Effector memory CD8-positive, alpha-beta T cell (primary cell): ENCODE measurements at places on chromosomes 3 and 15.

DNA sequence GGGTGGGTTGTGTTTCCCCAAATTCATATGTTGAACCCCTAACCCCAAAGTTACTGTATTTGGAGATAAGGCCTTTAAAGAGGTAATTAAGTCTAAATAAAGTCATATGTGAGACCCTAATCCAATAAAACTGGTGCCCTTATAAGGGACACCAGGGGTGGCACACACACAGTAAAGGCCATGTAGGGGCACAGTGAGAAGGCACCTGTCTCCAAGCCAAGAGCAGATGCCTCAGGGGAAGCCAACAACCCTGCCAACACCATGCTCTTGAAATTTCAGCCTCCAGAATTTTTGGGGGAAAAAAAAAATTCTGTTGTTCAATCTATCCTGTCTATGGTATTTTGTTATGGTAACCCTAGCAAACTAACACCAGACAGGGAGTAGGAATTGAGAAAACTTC is 1.5 kb upstream of the GMNC start:
- no peak for DNase-seq

- DNase-seq = no peak
These were observed 166.6 kb downstream of the BBX start for GRCh38 chr3:107689355-107689754.

DNA sequence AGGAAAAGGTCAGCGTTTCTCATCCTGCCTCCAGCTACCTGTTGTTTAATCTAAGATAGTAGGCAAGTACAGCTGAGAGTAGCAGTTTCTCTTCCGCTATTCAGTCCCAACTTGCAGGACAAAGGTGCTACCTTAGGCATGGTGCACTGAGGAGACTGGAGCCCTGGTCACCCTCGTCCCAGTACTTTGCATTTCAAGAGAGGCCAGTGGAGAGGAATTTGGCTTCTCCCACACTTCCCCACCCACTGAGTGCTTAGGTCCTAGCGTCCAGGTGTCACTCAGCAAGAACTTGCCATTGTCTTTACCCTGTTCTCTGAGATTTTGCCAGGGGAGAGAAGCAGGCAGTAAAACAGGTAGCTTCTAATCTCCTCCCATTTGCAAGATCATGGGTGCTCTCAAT is 12.5 kb upstream of the RPN1 start:
- DNase-seq = no peak

- no peak for DNase-seq
These were observed 82.1 kb downstream of the EEFSEC start for GRCh38 chr3:128235207-128235926.

- no peak for DNase-seq
These were observed 14.2 kb upstream of the ULK3 start for GRCh38 chr15:74857082-74857655.

DNA sequence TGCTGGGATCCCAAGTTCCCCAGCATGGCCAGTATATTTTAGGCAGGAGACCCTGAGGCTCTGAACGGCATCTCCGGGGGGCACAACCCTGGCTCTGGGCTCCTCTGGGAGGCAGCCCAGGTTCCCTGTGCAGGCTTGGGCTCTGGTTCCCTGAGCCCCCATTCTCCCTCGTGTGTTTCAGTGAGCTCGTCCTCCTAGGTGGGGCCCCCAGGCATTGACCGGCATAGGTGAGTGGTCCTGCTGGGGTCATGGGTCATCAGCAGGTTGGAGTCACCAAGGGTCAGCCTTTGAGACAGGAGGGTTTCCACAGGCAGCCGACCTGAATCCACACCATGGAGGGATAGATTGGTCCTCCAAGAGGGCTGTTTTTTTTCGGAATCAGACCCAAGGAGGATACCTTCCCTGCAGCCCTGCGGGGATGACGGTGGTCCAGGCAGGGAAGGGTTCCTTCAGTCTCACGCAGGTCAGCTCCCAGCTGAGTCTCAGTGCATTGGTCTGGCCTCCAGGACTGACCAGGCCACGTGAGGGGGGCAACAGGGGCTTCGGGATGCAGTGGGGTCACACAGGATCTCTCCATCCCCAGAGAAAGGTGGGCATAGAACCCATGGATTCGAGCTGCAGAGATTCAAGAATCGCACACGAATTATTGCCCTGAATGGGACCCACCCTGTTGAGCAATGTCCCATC is 226.0 kb downstream of the SNRPN start:
- DNase-seq = no peak

DNA sequence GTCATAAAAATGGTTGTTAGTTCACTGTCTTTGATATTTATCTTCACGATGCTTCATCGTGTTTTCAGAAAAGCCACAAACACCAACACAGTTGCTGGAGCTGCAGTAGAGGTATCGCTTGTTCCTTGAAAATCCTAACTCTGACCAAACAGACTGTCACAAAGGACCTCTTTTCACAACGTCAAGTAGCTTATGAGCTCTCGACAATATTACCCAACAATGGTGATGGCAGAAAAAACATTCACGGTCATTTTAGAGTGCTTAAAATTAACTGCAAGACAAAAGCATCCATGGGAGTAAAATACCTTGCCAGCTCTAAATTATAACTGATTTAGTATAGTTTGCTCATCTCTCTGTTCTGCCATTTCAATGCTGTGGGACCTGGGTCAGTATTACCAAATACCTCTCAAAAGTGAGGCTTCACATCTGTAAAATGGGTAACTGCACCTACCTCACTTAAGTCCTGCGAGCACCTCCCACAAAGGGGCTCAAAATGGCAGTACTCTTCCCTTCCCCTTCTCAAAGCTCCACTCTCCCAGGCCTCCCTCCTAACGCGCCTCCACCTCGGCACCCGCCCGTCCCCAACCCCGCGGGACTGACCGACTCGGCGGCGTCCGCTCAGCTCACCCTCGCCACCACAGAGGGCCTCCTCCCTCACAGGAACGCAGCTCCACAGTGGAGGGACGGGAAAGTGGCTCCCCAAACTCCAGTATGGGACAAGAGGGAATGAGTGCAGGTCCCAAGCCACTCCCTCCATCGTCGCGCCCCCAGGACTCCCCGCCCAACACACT is 546 bp downstream of the TRIM59 start:
- DNase-seq = peak; percentile 15

GRCh38 chr3:179801263-179801662 is 148.4 kb downstream of the USP13 start:
- DNase-seq = no peak

DNA sequence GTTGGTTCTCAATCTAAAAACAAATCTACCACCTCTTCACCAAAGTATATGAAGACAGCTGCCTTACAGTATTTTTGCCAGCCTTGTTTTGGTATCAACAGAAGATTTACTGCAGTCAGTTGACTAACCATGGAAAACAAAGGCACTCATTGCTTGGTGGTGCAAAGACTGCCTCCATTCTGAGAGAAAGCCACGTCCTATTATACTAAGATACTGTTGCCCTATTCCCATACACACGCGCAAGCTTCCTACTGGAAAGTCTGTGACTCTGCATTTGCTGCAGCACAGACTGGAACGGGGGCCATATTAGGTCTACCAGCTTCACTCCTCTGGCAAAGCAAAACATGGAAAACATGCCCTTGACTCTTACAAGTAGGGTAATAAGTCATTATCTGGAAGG is 18.0 kb downstream of the MTMR10 start:
- no peak for DNase-seq

GRCh38 chr15:88262064-88262463 is 5.5 kb upstream of the NTRK3 start:
- no peak for DNase-seq

DNA sequence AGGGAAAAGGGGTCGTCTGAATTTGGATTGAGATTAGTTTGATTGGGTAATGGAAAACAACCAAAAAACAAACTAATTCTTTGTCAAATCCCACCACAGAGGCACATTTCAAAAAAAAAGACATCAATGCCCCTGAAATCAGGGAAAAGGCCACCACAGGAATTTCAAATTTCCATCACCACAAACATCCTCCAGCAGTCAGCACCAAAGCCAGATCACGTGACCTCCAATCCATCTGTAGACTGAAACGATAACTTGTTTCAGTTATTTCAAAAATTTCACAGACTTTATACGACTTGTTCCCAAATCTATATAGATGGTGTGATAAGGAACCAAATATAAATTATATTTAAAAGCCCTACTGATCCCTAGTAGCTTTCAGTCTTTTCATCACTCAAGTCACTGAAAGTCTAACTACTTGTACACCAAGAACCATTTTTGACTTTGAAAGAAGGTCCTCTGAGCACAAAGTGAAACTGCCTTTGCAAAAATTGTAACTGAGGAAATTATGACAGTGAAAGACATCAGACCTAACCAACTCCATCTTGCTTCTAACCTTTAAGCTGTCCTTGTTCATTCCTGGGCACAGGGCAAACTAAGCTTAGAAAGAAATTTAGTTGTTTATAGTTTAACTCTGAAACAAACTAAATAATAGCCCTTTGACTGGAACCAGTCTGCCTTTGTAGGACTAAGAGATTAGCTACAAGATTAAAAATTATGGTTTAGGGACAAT is 48.1 kb upstream of the PLCL2 start:
- no peak for DNase-seq

DNA sequence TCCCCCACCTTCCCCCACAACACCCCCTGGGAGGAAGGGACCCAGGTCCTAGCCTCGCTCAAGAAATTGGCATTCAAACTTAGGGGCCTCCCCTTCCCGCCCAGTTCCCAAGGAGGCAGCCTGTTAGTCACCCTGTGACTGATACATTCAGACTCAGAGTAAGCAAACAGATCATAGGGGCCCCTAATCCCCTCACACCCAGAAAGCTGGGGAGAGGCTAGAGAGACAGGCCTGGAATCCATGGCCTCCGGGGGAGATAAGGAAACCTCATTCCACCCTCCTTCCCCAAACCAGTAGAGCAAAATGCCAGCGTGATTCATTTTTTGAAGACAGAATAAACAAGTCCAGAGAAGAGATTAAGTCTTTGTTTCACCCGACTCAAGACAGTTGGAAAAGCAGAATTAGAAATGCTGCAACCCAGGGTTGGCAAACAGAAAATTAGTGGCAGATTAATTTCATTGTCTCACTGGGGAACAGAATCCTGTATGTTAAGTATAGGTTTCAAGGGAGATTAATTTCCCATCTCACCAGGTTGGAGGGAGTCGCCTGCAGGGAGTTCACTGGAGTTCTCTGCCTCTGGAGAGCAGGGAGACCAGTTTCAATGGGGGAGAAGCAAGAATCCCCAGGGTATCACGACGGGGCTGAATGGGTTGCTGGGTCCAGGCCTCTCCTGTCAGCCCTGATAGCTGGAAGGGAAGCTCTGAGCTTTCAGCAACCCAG is 268.3 kb downstream of the UACA start:
- DNase-seq = no peak

GRCh38 chr15:85832394-85832793 is 37.7 kb upstream of the KLHL25 start:
- DNase-seq = no peak

GRCh38 chr3:22621205-22621809 is 581.8 kb upstream of the UBE2E2 start:
- DNase-seq = no peak

DNA sequence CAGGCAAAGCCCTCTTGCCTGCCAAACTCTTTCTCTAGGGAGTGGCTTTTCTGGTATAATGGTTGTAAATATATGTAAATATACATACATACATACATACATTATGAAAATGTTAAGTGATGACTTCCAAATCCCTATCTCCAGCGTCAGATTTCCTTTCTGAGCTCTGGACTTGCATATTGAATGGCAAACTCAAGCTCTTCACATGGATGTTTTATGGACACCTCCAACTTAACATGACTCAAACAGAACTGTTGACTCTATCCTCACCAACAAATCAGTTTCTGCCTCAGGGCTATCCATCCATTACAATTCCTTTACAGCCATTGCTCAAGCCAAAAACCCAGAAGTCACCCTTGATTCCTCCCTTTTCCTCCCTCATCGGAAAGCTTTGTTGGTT is 45.1 kb downstream of the ADAMTSL3 start:
- no peak for DNase-seq

- peak; percentile 50 for DNase-seq
These were observed 303.1 kb downstream of the RPLP1 start for GRCh38 chr15:69755551-69756310.

- no peak for DNase-seq
These were observed 283.6 kb upstream of the RARB start for GRCh38 chr3:25144430-25144829.

DNA sequence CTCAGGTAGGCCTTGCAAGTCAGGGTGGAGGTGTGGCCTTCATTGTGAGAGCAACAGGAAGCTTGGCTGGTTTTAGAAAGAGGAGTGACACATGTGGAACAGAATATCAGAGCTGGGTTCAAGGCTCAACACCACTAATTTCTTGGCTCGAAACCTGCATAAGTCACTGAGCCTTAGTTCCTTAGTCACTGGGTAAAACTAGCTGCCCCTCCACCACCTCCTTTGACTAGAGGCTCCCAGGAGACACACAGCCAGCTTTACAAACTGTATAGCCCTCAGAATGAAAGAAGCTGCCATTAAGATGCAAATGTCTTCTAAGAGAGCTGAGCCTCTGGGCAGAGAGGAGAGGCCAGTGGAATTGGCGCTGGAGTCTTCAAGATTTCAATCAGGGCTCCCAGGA is 67.7 kb downstream of the CERS3 start:
- DNase-seq = no peak

GRCh38 chr15:85920956-85921355 is 126.2 kb upstream of the KLHL25 start:
- DNase-seq = no peak

DNA sequence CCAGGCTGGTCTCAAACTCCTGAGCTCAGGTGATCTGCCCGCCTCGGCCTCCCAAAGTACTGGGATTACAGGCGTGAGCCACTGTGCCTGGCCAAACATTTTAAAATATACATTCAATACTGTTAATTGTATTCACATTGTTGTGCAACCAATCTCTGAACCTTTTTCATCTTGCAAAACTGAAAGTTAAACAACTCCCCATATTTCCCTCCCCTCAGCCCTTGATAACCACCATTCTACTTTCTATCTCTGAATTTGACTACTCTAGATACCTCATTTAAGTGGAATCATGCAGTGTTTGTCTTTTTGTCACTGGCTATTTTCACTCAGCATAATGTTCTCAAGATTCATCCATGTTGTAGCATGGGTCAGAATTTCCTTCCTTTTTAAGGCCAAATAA is 30.0 kb downstream of the HMCES start:
- no peak for DNase-seq

- DNase-seq = no peak
These were observed 106.3 kb downstream of the SNRPN start for GRCh38 chr15:25060996-25061620.

GRCh38 chr15:71400294-71400693 is 285.0 kb downstream of the THSD4 start:
- no peak for DNase-seq

DNA sequence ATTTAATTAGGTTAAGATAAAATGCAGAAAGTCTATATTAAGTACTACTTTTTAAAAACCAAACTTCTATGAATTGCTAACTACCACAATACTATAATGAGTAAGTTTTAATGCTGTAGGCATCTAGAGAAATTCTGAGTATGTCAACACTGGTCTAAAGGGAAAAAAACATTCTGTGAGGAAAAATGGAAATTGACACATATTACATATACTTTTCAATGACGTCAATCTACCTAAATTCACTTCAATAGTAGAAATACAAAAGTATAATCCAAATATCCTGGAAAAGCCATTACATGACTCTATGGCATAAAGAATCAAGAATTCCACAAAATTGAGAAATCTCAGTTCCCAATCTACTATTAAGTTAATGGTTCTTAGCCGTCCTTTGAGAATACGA is 2.2 kb downstream of the SECISBP2L start:
- no peak for DNase-seq
